Esophagus squamous epithelium (tissue), 5 donors: ENCODE measurements at places on chromosomes 13 and 19.

DNA sequence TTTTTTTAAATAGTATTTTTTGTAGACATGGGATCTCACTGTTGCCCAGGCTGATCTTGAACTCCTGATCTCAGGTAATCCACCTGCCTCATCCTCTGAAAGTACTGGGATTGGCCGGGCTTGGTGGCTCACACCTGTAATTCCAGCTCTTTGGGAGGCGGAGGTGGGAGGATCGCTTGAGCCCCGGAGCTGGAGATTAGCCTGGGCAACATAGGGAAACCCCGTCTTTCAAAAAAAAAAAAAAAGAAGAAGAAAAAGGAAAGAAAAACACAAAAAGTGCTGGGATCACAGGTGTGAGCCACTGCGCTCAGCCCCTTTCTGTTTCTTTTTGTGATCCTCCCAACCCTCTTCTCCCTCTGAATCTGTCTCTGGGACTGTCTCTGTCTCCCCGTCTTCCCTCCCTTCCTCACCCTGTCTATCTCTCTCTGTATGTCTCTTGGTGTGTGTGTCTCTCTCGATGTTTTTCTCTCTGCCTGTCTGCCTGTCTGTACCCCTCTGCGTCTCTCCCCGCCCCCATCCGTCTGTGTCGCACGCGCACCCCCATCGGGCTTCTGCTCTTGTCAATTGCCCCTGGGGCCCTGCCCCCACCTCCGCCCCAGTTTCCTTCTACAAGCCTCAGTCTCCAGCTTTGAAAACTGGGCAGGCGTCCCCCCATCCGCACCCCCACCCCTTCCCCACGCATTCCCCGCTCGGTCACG is 540 bp upstream of the ZFP36 start:
- peak; percentile 56 for DNase-seq

DNA sequence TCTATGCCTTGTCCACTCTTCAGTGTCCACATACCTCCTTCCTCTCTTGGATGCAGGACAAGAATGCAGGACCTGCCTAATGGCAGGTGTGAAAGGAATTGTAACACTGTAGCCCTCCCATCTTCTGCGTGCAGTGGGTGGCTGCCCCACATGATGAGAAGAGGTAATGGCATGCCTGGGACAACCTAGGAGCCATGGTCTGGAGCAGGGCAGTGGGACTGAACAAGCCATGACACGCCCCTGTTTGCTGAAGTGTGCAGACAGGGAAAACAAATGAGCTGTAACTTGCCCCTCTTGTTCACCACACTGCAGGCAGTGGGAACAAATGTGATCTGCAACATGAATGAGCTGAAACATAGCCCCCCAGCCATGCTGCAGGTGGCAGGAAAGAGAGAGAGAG is 192.2 kb downstream of the PCDH17 start:
- no peak for DNase-seq

GRCh38 chr19:570251-570686 is 2.1 kb upstream of the BSG start:
- no peak for DNase-seq

DNA sequence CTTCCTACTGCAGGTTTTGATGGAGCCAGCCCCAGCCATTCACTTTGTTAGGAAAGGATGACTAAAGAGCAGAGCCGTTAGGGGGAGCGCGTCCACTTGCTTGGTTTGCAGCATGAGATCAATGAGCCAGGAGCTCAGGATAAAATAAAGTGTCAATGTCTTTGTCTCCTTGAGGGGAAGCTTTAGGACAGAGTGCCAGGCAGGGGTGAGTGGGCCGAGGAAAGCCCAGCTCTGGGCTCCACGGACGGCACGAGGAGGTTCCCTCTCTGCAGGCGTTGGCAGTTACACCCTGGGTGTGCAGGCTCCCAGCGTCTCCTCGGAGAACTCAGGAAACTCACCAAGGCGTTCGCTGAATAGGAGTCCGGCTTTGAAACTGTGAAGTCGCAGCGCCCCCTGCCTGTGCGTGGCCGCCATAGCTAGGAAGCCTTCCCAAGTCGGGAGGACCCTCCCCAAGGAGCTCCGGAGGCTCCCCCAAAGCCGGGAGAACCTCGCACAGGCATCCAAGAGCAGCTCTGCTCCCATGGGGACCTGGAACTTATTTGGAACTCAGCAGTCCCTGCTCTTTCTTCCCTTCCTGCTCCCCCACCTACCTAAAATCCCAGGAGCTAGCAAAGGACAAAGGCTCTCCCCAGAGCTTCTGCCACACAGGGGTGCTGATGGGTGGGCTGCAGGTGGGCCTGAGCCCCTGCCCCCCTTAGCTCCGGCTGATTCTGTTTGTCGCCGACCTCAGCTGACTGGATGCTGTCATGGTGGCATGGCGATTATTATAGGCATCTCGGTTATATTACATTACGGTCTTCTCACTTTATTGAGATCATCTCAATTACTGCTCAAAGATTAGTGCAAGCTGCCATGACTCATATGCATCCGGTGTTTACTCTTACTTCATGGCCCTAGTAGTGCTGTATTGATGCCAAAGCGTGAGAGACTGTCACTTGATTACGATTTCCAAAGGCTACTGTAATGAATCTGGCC is 34.4 kb downstream of the GSX1 start:
- DNase-seq, result no peak

DNA sequence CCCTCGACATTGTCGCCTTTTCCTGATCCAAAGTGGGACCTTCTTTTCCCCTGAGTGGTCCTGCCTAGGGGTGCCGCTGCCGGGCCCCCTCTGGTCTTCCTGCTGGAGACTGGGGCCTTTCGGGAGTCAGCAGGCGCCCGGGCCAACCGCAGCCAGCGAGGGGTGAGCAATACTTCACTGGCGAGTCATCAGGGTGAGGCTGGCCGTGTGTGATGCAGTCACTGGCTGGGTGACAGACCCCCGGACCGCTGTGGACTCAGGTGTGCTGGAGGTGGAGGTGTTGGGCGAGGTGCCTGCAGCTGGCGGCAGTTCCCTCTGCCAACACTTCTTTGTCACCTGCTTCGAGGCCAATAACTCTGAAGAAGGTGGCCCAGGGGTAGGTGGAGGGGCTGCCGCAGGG is 1.5 kb upstream of the CGB5 start:
- no peak for DNase-seq

DNA sequence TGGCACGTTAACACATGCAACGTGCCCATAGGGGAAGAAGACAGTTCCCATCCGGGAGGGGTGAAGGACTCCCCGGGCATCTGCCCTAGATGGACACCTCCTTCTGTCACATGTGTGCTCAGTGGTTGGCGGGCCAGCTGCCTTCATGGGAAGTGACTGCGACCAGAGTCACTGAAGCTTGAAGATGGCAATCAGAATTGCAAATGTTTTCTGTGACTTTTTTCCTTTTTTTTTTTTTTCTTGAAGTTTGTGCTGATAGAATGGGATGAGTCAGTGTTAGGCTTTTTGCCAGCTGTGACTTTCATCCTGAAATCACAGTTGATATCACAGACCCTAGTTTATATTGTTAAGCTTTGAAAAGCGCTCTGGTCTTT is 109.2 kb upstream of the MCF2L start:
- no peak for DNase-seq

- no peak for DNase-seq
Measured at GRCh38 chr19:19540064-19540714, 2.1 kb downstream of the CILP2 start.

DNA sequence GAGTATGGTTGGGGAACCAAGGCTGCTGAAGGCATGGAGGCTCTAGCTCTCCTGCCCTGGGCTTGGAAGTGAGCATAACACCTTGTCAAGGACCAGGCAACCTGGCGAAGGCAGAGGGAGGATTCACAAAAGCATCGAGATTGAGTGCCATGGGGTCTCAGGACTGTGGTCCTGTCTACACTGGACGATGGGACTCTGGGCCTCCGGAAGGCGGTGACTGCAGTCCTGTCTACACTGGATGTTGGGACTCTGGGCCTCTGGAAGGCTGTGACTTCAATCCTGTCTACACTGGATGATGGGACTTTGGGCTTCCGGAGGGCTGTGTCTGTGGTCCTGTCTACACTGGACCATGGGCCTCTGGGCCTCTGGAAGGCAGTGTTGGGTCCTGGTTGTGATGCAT is 290.4 kb downstream of the TEX29 start:
- no peak for DNase-seq

- DNase-seq, result no peak
Measured at GRCh38 chr13:81488021-81488420, 1147.1 kb upstream of the SPRY2 start.

DNA sequence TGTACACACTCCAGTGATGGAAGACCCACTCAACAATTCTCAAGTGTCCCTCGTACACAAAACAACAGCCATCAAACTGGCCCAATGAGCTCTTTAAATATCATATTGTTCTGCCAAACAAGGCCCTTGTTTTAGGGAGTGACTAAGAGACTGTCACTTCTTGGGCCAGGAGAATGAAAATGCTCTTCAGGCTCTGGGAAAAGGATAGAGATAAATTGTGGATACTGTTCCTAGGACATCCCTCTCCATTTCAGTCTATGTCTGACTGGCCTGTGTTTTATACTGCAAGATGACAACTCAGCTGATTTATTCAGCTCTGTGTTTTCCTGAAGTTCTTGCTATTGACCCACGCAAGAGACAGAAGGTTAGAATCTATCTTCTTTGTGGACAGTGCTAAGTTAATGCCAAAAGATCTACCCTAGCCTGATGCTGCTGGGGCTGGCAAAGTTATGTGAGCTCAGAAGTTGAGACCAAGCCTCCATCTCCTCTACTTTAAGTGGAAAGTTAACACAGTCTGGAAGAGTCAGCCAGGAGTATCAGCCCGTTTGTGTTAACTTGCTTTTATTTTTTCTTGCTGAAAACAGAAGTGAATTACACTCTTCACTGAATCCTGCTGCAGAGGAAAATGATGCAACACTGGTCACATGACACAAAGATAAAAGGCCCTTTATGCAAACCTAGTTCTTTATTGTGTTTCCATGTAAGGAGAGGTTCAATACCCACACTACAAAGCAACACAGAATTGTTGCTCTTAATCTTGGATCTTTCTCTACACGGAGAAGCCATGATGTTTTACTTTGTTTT is 14.6 kb downstream of the FRY start:
- no peak for DNase-seq

DNA sequence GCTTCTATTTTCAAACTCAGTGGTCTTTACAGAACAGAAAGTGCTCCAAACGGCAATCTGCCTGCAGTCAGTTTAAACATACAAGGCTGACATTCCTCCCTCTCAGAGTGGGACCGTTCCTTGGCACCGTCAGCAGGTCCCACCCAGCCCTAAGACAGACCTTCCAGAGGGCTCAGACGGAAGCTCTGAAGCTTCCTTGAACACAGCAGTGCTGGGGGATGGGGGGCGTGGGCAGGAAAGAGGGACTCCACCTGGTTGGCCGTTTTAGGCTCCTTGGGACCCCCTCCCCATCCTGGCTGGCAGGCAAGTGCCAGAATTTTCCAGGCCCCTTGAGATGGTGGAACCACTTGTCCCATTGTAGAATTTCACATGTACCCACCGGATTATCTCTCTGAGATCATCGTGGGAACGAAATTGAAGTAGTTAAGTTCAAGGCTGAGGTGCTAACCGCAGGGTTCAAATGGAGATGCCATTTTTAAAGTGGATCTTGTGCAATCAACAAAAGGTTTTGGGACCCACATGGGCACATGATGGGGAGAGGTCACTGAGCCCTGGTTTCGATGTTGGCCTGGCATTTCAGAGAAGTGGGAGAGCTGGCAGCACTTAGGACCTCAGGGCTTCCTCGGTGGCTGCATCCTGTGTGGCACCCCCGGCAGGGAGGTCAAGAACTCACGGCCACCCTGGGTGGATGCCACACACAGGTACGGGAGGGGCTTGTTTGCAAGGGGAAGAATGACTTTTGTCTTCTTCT is 46.2 kb downstream of the KLF2 start:
- DNase-seq, result no peak

GRCh38 chr19:41997121-41997850 is 3.3 kb upstream of the ATP1A3 start:
- DNase-seq, result no peak

DNA sequence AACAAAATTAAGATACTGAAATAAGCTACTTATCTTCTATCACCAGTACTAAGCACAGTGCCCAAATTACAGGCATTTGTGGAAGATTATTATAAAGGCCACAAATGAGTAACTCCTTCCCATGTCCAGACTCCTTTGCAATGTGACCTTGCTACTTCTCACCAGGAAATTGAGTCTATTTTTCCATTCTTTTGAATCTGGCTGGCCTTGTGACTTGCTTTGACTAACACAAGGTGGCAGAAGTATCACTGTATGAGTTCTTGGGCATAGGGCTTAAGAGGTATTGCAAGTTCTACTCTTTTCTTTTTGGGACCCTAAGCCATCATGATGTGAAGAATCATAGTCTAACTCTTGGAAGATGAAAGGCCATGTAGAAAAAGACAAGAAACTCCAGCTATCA is 49.9 kb downstream of the UGGT2 start:
- no peak for DNase-seq

DNA sequence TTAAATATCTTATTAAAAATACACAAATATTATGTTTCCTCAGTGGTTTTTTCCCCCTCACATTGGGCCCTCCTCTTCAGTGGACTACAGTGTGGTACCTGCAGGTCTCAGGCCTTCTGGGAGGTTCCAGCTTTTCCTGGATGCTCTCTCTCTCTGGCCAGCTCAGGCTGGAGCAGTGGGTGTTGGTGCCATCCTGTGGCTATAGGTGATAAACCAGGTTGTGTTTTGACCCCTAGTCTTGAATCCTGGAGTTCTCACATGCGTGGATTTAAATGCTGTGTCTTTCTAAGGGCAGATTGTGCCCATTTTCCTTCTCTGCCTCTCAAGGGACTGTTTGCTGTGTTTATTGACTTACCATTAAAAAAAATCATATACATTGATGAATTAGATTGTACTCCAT is 41.2 kb upstream of the ZNF527 start:
- no peak for DNase-seq

DNA sequence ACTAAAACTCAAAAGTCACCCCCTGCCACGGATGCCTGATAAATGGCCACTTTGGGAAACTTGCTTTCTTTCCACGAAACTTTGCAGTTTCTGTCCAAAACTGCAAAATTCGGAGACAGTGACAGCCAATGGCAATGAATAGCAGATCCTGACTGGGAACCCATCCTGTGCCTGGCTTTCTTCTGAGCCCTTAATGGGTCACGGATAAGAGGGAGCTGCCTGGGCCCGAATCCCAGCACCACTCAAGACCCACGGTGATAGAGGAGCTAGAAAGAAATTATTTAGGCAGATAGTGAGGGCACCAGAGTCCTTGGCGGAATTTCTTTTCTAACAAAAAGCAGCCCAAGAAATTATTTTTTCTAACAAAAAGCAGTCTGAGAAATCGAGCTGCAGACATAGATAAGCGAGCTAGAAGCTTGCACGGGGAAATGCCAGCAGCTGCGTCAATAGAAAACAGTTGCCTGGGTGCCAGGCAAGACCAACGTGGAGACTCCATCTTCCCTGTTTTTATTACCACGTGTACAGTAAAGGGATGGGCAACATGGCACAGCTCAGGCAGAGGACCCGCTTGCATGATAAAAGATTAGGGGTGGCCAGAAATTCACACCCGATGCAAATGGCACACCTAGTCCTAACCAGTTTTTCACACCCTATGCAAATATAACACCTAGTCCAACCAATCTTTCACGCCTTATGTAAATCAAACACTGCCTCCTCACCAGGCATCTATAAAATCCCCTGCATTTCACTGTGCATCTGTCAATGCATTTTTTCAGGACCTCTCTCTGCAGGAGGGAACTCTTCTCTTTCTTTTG is 7.1 kb upstream of the HSH2D start:
- DNase-seq, result no peak
